AML-193 (cell line): ENCODE measurements at places on chromosomes 4 and X.

DNA sequence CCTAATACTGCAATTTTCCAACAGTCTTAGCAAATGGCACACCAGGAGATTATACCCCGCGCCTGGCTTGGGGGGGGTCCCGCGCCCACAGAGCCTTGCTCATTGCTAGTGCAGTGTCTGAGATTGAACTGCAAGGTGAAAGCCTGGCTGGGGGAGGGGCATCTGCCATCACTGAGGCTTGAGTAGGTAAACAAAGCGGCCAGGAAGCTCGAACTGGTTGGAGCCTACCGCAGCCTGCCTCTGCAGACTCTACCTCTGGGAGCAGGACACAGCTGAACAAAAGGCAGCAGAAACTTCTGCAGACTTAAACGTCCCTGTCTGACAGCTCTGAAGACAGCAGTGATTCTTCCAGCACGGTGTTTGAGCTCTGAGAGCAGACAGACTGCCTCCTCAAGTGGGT is 172.8 kb upstream of the NAP1L5 start:
- no peak for DNase-seq

DNA sequence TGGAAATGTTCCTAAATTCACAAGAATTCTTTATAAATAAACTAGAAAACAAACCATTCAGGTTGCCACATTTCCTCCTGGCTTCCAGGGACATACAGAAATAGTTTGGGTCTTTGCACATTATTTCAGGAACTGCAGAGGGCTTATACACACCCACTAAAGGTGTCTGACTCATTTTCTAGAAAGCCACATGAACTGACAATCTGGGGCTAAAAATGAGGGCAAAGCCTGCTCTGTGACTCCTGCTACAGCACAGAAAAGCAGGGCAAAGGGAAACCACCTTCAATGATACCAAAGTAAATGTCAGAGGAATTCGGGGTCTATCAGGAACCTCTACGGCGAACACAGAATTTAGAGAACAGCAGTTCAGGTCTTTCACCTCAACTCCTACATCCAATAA is 112.2 kb upstream of the MAP3K15 start:
- DNase-seq = no peak

DNA sequence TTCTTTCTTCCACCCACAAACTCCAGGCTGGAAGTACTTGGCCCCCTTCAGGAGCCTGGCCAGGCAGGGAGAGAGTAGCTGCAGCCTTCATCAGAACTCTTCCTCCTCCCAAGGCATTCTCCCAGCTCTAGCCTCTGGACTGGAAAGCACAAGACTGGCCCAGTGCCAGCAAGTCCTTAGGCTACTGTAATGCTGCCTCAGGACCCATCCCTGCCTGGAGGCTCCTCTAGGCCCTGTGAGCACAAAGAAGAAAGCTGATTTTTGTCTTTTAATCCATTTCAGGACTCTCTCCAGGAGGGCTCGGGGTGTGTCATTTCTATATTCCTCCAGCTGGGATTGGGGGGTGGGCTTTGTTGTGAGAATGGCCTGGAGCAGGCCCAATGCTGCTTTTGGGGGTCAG is 10.8 kb downstream of the AWAT2 start:
- no peak for DNase-seq

DNA sequence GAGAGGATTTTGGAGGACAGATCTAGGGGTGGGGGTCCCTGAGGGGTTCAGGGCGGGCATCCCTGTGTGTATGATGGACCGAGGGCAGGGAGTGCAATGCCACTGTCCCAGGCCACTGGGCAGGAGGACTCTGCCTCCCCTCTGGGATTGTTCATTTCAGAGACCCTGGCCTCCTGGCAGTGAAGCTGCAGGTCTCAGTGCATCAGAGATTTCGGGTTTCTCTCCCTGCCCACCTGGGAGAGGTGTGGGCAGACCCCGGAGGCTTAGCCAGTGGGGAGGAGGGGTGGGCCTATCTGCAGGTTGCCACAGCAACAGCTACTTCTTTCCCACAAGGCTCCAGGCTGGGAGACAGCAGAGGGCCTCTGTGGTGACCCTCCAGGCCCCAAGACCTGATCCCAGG is 80.1 kb upstream of the LRPAP1 start:
- DNase-seq = no peak

- DNase-seq = no peak
These were observed 4.2 kb downstream of the MYL5 start for GRCh38 chr4:678331-679103.

DNA sequence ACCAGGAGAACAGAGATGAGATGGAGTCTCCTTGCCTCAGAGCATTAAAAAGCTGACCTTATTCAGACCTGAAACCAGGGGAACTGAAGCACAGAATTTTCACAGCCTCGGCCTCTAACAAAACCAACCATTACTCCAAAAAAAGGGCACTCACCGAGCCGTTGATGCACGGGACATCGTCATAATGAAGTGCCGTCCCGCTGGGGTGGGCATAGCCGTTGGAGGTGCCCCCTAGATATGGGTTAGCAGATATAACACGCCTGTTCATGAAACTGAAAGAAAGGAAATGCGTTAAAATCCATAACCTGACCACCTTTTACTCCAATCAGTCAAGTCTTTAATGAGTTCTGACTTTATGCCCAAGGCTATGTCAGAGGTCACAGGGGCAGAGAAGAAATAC is 153.6 kb downstream of the AFAP1 start:
- DNase-seq = no peak

DNA sequence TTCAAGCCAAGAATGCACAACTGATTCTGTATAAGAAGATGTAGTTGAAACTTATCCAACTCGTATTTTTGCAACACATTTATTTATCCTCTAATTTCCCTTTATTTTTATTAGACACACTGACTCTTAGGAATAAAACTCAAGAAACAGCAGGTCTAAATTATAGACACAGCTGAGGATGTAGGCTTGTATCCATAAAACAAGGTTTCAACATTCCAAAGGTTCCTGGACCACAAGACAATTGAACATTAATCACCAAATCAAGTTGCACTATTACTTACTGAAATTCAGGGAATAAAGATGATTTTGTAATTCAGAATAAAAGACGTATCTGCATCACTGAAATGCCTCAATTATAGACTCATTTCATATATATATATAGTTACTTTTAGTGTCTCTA is 683.5 kb upstream of the GRIA3 start:
- no peak for DNase-seq

- no peak for DNase-seq
These were observed 4.8 kb upstream of the NKAP start for GRCh38 chrX:119948381-119948780.

GRCh38 chrX:8364369-8365141 is 100.1 kb upstream of the VCX3B start:
- DNase-seq = peak; percentile 5

- no peak for DNase-seq
These were observed 50.8 kb upstream of the MTMR1 start for GRCh38 chrX:150642423-150642822.

- no peak for DNase-seq
These were observed 118.1 kb downstream of the ATXN3L start for GRCh38 chrX:13201605-13202219.

DNA sequence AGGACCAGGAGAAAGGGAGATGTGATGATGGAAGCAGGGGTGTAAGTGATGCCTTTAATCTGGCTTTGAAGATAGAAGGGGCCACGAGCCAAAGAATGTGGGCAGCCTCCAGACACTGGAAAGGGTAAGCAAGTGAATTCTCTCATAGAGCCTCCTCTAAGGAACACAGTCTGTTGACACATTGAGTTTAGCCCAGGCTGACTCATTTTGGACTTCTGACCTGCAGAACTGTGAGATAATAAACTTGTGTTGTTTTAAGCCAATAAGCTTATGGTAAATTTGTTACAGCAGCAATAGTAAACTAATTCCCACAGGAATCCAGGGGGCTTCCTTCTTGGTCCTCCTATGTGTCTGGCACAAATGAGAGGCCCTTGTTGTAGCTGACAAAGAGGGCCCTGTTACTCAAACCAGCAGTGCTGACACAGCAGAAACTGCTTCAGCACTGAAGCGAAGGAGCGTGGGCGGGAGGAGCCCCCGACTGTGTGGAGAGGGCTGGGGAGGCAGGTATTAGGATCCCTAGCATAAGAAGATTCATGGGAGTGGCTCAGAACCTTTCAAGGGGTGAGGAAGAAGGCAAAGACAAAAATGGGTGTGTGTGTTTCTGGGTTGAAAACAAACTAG is 268.7 kb downstream of the NR3C2 start:
- no peak for DNase-seq

- DNase-seq = no peak
These were observed 89.7 kb downstream of the TMEM131L start for GRCh38 chr4:153555730-153556434.

DNA sequence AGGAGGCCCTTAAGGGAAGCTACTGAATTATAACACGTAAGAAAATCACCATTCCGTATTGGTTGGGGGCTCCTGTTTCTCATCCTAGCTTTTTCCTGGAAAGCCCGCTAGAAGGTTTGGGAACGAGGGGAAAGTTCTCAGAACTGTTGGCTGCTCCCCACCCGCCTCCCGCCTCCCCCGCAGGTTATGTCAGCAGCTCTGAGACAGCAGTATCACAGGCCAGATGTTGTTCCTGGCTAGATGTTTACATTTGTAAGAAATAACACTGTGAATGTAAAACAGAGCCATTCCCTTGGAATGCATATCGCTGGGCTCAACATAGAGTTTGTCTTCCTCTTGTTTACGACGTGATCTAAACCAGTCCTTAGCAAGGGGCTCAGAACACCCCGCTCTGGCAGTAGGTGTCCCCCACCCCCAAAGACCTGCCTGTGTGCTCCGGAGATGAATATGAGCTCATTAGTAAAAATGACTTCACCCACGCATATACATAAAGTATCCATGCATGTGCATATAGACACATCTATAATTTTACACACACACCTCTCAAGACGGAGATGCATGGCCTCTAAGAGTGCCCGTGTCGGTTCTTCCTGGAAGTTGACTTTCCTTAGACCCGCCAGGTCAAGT is 6.9 kb upstream of the MSANTD1 start:
- DNase-seq = no peak

DNA sequence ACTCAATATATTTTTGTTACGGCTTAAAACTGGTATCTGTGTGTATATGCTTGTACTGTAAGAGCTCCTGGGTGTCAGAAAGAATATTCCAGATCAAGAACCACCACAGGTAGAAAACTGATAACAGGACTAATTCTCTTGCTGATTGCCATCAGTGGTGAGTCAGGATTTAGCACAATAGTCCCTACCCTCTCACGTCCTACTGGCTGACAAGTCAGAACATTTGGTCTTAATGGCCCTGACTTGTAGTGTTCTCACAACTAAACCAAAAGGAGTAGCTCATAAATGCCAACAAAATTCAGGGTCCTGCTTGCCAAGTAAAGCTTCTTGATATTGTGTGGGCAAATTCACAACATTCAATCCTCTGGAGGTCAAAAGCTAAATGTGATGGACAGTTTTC is 105.2 kb upstream of the MAB21L2 start:
- no peak for DNase-seq

DNA sequence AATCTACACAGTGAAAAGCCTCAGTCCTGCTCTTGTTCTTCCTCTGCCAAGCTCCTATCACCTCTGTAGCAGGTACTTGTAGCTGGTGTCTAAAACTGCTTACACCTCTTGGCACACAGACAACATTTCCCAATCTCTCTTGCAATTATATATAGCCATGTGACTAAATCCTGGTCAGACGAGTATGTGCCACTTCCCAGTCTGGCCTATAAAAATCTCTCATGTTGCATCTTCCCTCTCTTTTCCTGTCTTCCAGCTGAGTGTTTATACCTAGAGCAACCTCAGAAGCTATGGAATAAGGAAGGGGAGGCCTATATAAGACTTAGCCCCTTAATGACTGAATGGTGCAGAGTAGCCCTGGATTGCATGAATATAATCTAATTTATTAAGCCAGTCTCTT is 105.8 kb downstream of the RNF150 start:
- DNase-seq = no peak

GRCh38 chr4:173503330-173504180 is 26.5 kb downstream of the HAND2 start:
- DNase-seq = no peak

DNA sequence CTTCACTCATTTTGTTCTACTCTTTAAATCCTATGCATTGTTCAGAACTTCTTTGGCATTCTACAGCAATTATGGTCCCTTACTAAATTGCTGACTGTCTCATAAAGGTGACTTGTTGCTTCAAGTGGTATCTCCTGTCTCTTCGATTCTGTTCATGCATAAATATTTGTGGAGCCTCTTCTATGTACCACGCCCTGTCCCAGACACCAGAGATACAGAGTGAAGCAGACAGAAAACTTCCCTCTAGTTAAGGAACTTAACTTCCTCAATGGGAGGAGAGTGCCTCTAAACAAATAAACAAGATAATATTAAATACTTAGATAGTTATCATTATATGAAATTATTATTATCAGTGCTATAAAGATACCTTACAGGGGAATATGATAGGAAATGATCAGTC is 235.7 kb downstream of the FRAS1 start:
- DNase-seq = no peak

DNA sequence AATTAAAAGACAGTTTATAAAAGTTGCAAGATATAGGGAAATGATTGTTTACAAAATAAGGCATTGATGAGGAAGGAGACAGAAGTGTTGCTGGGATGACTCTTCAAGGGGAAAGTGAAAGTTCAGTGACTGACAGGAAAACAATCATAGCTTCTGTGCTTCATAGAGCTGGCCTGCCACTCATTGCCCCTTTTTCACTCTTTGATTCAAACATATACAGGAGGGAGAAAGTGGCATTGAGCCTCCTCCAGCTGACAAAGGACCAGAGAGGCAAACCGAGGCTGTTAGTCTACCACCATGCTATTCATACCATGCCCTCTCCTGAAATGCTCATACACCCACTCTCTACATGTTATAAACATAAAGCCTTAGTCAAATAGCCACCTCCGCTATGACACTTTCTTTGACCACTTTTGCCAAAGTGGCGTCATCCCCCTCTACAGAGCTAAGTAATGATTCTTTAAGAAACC is 79.2 kb upstream of the ATOH1 start:
- no peak for DNase-seq

DNA sequence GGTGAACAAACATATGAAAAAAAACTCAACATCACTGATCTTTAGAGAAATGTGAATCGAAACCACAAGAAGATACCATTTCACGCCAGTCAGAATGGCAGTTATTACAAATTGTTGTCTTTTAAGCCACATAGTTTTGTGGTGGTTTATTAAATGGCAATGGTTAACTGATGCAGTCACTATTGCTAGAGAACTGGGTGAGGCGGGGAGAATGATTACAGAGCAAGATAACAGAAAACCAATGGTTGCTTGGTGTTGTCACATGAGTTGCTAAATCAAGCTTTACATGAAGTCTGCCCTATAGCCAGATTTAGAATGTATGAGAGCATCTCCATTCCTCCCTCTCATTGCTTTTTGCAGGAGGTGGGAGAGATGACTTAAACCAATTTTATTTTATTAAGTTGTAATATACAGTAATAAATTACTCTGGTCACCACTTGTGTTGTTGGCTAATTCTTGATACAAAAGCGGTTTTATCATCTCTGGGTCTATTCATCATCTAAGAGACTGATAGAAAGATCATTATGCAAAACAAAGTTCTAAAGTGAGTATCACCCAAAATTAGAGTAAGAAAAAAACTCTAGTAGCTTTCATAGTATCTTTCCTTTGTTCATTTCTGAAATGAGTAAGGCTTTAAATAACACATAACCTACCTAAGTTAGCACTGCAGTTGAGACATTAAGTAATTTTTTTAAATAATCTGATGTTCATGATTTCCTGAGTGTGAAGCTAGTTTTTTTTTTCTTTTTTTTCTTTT is 859.5 kb downstream of the STIM2 start:
- no peak for DNase-seq

- no peak for DNase-seq
These were observed 1.8 kb downstream of the SLC30A9 start for GRCh38 chr4:41991916-41992767.
